ENCODE measurements at places on chromosomes 1 and 21. TPM values are rescaled to one million over a fixed set of nuclear protein-coding genes. Genes with fewer than 3 reads are reported as not detected.

Gene CHODL
- total RNA-seq = 0.28 TPM

Gene PDE9A
- 11.8 TPM for total RNA-seq

Gene GBP3
- 7.1 TPM for total RNA-seq

Gene CFH
- 2.6 TPM for total RNA-seq

- DNase-seq = no peak
Measured at GRCh38 chr1:14561014-14561693, 37.3 kb upstream of the KAZN start.

- DNase-seq = no peak
Measured at GRCh38 chr1:234226113-234226818, 147.0 kb upstream of the COA6 start.

DNA sequence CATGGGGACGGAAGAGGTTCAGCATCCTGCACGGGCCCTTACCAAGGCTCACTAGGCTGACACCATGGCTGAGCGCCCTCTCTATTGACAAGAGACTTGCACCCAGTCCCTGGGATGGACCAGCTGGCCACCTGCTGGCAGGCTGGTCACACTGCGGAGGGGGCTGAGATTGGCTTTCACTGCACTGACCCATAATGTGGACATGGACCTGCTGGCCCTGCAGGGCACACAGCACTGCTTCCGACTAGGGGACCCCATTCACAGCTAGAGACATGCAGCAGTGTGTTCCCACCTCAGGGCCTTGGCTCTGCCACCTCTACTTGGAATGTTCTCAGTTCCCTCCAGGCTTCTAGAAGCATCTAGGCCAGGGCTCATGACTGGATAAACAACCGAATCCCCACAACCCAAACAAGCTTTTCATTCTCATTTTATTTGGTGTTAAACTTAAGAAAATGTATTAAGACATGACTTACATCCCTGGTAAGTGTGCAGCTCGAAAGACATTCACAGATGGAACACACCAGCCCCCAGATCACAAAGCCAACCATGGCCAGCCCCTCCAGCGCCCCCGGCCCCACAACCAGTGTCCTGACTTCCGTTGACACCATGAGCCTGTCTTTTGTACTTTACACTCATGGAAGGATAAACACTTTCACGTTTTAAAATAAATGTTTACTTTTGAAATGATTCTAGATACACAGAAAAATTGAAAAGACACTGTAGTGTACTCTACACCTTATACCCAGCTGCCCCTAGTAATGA, 9.3 kb upstream of the SRARP start:
- DNase-seq = peak; percentile 65

DNA sequence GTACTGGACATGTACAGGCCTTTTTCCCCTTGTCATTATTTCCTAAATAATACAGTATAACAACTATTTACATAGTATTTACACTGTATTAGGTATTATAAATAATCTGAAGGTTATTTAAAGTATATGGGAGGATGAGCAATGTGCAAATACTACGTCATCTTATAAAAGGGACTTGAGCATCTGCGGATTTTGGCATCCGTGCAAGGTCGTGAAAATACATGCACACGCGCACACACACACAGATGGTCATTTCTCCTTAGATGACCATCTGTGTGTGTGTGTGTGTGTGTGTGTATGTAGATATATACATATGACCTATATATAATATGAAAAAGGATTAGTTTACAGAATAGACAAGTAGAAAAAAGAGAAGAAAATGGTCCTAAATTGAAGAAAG, 15.4 kb downstream of the ALG14 start:
- DNase-seq = no peak

Data from activated T-cell treated with anti-CD3 and anti-CD28 coated beads, Interleukin-2, amount 50 U/mL, for 72 hours (primary cell).